ENCODE measurements at places on chromosomes 4 and X.

DNA sequence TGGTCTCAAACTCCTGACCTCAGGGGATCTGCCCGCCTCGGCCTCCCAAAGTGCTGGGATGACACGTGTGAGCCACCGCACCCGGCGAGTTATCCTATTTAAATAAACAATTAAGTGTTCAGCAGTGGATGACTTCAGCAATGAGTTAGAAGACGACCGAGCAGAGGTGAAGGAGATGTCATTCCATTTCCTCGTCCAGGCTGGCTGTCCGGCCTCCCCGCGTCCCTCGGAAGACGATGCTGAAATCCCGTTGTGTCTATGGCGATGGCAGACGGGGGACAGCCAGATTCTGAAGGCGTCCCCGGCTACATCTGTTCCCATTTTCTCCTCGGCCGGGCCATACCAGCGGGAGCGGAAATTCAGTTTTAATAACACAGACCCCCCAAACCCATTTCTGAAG is 209.8 kb downstream of the CRLF2 start:
- DNase-seq, result no peak

DNA sequence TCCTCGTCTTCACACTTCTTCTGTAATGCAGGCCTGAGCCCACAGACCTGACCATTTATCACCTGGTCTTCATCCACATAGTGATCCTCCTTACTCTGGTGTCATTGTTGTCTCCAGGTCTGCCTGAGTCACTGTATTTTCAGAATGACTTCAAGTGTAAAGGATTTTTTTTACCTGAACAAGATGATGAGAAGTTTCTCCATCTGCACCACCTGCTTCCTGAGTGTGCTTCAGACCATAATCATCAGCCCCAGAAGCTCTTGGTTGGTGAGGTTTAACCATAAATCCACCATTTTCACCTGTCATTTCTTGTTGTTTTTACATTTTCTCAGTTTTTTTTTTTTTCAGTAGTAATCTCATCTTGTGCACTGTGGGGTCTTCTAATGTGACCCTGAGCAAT is 39.0 kb downstream of the WDR13 start:
- DNase-seq, result no peak

- no peak for DNase-seq
These were observed 20.5 kb downstream of the RWDD4 start for GRCh38 chr4:183638436-183638835.

DNA sequence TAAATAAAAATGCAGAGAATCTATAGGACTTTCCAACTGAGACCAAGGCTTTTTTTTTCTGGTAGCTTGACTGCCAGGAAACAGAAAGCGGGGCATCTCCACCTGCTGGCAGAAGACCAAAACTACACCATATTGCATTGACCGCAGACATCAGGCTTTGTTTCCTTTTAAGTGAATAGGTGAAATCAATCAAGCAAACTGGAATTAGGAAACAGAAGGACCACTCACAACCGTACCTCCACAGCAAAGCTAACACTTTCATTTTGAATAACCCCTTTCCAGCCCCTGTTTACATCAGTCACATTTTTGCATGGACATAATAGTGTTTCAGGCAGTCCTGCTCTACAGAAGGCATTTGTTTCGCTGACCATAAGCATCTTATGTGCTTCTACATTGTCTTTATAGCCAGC is 218.2 kb downstream of the IDS start:
- peak; percentile 1 for DNase-seq

- DNase-seq, result no peak
These were observed 30.9 kb upstream of the LGI2 start for GRCh38 chr4:25061602-25062001.

- no peak for DNase-seq
These were observed 87.1 kb downstream of the AMELX start for GRCh38 chrX:11380187-11380844.

- DNase-seq, result peak; percentile 75
These were observed 940 bp upstream of the NSD2 start for GRCh38 chr4:1870328-1870577.

- no peak for DNase-seq
These were observed 28.1 kb downstream of the KIT start for GRCh38 chr4:54685810-54686209.

- DNase-seq, result no peak
These were observed 223.1 kb downstream of the FMR1NB start for GRCh38 chrX:148204195-148204594.

DNA sequence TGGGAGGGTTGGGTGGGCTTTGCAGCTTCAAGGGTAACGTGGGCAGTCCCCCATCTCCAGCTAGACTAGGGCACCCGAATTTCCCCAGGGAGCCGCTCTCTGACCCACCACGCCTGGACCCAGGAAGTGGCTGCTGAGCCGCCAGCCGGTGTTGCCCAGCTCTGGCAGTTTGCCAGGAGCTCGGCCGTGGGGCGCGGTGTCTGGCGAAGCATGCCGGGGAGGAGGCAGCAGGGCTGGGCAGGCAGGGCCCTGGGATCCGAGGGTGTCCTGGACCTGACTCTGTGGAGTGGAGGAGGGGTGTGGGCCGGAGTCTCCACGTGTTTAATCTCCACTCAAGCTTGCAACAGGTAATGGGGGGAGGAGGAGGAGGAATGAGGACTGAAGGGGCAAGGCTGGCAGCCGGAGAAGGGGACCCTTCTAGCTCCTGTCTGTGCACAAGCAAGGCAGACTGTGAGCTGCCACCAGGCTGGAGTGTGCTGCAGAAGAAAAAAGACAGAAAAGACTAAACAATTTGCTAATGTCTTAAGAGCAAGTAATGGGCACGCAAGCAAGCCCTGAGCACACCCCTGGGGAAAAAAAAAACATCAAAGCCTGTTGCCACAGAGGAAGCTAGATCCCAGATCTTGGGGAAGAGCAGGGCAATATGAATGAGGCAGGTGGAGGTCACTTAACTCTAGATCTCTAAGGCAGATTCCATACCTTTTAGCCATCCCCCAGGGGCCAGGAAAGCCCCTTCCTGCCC is 2.4 kb downstream of the LONRF3 start:
- no peak for DNase-seq

- DNase-seq, result no peak
These were observed 644.2 kb downstream of the FSTL5 start for GRCh38 chr4:161519611-161520010.

- DNase-seq, result no peak
These were observed 228.5 kb upstream of the CASK start for GRCh38 chrX:42151808-42152207.

- DNase-seq, result no peak
These were observed 89.8 kb upstream of the GPRIN3 start for GRCh38 chr4:89397441-89397840.

DNA sequence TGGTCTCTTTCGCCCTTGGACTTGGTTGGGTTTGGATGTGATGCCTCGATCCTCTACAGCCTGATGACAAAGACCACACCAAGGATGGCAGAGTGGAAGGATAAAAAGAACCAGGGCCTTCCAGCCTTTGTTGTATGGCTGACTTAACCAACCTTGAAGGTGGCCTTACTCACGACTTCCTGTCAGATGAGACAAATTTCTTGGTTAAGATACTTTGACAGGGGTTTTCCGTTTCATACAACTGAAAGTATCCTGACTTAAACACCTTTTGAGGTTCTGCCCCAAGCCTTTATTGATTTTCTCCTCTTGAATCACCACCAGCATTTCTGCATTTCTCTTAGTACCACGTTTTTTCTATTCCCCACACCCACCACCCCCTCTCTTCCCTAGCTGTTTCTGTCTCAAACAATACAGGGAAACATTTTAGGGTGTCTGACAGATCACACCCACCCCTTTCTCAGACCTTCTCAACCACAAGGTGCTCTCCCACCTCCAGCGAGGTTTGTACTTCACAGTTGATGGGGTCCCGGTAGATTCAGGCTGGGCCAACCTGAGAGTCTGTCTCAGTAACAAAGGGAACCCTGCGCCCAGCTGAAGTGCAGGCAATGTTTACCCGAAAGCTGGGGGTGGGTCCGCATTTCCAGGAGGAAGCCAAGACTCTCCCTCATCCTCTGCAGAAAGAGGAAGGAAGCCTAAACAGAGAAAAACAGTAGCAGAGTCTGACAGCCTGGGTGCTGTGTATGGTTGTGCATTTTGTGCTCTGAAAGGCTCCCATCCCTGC is 5.0 kb upstream of the TSPAN5 start:
- peak; percentile 49 for DNase-seq
